Vagina (tissue), 2 donors: ENCODE measurements at places on chromosomes 16 and 17. TPM values are rescaled to one million over a fixed set of nuclear protein-coding genes. Genes with fewer than 3 reads are reported as not detected.

GRCh38 chr17:50191359-50192143 is 9.9 kb downstream of the COL1A1 start:
- no peak for DNase-seq

- DNase-seq = no peak
Observed at GRCh38 chr17:20925091-20925490, 117.7 kb downstream of the USP22 start.

WNK4 gene
- 1.2 TPM for total RNA-seq

MYH13 gene
- total RNA-seq = not detected

GRCh38 chr17:6387442-6387841 is 47.5 kb downstream of the AIPL1 start:
- peak; percentile 22 for DNase-seq

PDXDC1 gene
- total RNA-seq = 59.2 TPM
